ENCODE measurements at places on chromosomes 7 and 10.

DNA sequence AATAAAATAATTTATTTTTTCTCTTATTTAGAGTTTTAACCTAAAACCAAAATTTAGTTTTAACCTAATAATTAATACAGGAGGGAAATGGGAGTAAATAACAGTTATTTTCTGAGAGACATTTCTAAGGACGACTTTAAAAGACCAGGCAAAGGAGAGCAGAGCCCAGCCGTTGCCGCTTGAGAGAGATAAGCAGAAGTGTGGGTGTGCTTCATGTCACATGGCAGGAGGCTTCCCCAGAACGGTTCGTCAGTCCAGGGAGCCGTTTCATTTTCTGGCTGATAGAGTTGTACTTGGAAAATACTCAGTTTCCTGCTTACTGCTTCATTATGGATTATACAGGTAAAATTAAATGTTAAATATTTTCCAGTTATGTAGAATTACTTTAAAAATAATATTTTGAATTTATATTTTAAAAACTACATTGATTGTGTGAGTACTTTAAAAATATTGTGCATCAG is 61.4 kb downstream of the ST7 start:
- no peak for DNase-seq

DNA sequence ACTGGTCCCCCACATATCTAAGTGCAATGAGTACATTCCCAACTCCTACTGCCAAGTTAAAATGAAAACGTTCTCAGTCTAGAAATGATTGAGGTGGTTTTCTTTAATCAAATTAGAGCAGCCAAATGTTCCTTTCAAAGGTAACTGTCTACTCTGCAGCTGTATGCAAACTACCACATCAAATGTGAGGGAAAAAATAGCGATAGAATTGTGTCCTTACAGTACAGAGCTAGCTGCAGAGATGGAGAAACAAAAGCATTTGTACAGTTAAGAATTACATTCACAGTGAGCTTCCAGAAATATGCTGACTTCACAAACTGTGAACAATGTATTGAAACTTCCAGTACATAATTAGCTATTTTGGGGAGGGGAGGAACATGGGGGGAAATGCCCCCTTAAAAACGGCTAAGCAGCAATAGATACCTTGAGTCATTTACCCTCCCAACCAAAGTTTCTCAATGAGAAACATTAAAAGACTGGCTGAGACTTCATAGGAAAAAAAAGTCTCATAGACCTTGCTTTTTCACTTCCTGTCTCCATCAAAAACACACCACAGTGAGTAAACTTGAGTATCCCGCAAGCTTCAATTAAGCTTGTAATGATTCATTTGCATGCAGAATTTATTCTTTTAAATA is 22.9 kb downstream of the CDK6 start:
- no peak for DNase-seq

GRCh38 chr7:84524714-84525694 is 330.4 kb upstream of the SEMA3A start:
- no peak for DNase-seq

DNA sequence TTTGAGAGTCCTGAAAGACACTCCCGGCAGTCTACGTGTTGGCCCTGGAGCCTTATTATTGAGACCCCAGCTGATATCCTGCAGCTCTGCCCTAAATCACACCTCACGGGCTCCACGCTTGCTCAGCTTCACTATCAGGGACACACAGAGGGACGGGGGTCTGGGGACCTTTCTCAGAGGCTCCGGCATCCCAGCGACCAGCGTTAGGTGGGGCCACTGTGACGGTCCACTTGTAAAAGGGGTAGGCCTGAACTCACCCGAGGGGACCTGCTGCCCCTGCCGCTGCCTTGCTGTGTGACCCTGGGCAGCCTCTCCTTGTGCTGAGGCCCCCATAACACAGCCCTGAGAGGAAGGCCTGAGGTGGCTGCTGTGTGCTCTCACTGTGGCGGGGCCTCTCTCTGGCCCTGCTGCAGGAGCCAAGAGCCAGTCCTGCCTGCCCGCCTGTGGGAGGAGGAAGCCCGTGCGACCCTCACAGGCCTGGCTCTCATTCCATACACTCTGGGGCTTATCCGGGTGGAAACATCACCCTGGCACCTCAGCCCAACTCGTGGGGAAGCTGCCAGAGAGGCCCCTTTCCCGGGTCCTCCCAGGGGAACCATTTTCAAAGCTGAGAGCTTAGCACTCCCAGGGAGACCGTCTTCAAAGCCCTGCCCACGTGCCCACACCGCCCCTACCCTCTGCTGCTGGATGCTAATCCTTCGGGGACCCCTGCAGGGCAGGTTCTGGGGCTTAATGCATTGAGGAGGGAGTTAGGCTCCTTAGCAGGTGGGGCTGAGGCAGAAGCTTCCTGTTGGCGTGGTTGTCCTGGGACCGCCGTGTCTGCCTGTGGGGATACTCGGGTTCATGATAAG is 21.7 kb downstream of the AQP1 start:
- DNase-seq: no peak

- no peak for DNase-seq
Measured at GRCh38 chr10:128924918-128925317, 542.1 kb upstream of the MGMT start.

- no peak for DNase-seq
Measured at GRCh38 chr7:43872406-43873110, 3.2 kb upstream of the MRPS24 start.

GRCh38 chr7:34191162-34191561 is 285.8 kb downstream of the BMPER start:
- no peak for DNase-seq

- DNase-seq: no peak
Measured at GRCh38 chr10:4635388-4635787, 190.6 kb upstream of the AKR1E2 start.

DNA sequence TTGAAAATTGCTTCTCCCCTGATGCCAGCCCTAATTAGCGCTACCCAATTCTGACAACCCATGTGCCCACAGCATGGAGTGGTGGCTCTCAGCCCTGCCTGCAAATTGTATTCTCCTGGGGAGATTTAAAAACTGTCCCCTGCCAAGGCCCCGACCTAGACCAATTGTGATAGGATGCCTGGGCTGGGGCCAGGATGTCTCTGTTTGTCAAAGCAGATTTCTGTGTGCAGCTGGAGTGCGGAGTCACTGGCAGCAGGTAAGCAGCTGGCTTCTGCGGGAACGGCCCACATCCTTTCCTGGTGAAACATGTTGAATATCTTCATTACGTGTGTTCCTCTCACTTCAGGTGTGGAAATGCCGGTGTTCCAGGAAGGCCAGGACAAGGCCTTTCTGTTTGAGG is 238.6 kb downstream of the WDR37 start:
- no peak for DNase-seq

- no peak for DNase-seq
Measured at GRCh38 chr7:127903892-127904669, 127.2 kb downstream of the LRRC4 start.

DNA sequence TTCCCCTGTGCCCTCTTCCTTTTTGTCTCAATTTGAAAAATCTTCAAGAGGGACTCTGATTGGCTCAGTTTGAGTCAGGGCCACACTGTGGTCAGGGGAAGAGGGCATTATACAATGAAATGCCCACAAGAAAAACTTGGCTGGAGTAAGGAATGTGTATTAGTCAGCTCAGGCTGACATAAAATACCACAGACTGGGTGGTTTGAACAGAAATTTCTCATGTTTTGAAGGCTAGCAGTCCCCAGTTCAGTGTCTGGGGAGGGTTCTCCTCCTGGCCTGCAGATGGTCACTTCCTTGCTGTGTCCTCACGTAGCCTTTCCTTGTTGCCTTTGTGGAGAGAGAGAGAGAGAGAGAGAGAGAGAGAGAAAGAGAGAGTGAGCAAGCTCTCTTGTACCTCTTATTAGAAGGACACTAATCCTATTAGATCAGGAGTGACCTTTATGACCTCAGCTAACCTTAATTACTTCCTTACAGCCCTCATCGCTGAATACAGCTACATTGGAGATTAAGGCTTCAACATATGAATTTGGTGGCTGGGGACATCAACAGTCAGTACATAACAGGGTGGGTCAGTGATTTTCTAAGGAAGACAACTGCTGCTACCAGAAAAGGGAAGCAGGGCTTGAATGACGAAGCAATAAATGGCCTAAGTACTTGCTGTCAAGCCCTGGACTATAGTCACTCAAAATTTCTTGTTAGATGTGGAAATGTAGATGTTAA is 25.8 kb upstream of the FAM13C start:
- no peak for DNase-seq

DNA sequence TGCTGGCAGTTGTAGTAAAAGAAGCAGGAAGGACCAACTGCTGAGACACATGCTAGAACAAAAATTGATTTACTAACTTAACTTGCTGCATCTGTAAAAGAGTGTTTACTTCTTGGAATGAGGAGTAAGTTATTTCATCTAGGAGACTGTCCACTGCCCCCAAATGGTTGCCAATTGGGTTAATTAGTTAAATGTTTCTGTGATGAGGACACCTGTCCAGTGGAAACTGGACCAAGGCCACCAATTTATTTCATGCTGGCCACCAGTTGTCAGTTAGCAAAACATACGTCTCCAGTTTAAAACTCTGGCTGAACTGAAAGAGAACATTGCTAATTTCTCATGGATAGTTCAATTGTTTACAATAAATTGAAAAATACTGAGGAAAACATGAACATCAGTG is 191.7 kb downstream of the PPP1R9A start:
- DNase-seq: no peak

GRCh38 chr10:114239117-114239993 is at the start of gene VWA2:
TSS of gene VWA2 (plus strand) at chr10:114239254. CDS start at chr10:114248714, 9,460 bp downstream.
- DNase-seq: no peak

DNA sequence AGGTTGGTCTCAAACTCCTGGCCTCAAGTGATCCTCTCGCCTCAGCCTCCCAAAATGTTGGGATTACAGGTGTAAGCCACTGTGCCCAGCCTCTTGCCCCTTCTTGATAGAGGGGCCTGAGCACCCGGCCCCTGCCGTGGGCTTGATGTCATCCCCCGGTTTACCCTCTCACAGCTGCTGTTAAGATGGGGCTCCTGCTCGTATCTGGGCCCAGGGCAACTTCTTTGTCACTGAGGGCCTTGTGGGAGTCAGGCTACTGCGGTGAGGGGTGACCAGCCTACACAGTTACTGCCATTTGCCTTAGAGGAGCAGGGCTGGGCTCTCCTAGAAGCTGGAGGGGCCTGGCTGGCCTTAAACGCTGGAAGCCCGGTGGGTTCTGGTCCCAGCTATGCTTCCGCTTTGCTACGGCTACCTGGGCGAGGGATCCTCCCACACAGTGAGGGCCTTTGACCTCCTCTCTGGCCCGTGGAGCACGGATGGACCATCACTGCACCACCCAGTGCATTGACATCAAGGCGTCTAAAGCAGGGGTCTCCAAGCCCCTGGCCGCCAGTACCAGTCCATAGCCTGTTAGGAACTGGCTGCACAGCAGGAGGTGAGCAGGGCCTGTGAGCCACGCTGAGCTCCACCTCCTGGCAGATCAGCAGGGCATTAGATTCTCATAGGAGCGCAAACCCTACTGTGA is 1.1 kb upstream of the TMEM130 start:
- no peak for DNase-seq

GRCh38 chr10:34337917-34338316 is 477.2 kb downstream of the PARD3 start:
- DNase-seq: no peak

GRCh38 chr10:23521735-23522134 is 82.9 kb downstream of the OTUD1 start:
- DNase-seq: no peak

DNA sequence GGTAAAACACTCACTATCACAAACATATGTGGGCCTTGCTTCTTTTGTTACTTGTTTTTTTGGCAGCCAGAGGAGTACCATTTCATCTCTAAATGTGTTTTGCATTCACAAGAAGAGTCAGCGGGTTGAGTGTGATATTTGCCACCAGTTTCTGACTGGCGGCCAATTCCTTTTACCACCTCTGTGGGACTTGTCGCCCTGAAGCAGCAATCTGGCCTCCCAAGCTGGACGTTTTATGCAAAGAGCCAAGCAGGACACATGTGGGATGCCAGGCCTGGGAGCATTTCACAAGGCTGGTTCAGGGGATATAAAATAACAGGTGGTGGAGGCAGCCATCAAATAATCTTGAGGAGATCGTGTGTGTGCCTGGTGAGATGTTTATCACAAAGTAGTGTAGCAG is 61.8 kb upstream of the TRIL start:
- DNase-seq: no peak

DNA sequence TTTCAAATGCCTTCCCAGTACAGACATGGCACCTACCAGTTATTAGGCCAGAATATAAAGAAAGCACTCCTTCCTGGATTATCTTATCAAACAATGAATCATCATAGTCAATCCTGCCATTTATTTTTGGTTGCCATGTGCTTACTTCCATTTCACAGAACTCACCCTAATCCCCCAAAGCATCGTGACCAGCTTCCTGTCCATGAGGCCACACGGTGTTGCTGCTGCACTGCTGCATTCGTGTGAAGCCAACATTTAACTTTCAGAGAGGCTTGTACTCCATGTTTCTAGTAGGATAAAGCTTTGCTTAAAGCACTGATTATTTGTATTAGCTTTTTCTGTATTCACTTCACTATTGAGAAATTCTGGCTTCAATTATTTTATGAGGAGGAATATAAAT is 14.4 kb downstream of the COL28A1 start:
- no peak for DNase-seq

DNA sequence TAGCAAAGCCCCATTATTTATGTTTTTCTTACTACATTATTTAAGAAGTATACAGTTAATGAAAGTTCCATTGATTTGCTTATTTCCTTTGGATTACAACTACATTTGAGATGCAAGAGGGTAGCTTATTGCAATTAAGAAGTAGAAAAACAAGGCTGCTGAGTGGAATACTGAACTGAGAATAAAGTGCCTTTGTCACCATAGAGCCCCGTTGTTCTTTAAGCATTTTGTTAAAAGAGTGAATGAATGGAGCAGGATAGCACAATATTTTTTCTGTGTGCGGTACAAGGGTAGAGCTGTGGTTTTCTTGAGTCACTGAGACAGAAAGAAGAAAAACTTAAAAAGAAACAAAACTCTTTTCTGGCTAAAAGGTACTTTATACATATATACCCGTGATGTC is 45.6 kb downstream of the ZNF277 start:
- DNase-seq: no peak

- DNase-seq: no peak
Measured at GRCh38 chr7:50682079-50682478, 100.6 kb downstream of the GRB10 start.

GRCh38 chr10:118594392-118595063 is 920 bp downstream of the PRLHR start:
- no peak for DNase-seq

DNA sequence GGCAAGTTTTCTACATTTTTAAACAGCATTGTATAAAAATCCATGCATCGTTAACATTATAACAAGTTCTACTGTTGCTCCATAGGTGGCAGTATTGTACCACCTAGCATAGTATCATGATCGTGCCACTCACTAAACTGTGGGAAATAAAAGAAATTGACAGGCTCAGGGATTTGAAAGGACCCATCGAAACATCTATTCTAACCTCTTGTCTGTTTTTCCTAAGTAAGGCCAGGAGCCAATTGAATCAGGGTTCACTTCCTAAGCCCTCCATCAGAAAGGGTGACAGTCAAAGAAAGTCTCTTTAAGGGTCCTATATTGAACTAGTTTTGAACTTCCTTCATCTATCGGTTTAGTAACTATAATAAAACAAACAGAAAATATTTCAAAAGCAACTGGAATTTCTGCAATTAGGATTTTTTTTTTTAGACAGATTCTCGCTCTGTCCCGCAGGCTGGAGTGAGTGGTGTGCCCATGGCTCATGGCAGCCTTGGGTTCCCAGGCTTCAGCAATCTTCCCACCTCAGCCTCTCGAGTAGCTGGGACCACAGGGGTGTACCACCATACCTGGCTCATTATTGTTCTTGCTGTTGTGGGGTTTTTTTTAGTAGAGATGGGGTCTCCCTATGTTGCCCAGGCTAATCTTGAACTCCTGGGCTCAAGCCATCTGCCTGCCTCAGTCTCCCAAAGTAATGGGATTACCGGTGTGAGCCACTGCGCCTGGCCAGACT is 9.4 kb downstream of the HACD1 start:
- no peak for DNase-seq
